ENCODE measurements at places on chromosomes 2 and 18.

- peak; percentile 85 for DNase-seq
Observed at GRCh38 chr18:46917108-46917802, at the start of the genes KATNAL2 and PIAS2. KATNAL2 (plus strand) TSS chr18:46917602; CDS start chr18:46946873, 29,271 bp downstream. PIAS2 (minus strand) TSS chr18:46917507; CDS start chr18:46917345, 162 bp downstream.

DNA sequence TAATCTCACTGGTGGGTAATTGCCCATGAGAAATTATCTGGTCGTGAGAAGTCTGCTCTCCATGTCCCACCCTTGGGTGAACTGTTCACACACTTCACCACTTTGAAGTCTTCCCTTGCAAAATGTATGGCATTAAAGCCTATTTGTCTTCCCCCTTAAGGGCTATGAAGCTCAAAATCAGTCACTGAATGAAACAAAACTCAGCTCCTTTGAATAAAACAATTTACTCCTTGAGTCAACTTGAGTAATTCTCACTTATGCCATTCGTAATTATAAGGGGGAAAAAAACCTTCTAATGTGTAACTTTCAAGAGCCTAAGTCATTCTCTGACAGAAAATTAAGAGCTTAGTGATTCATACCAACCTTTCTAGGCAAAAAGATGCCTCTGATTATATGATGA, 48.8 kb upstream of the REL start:
- no peak for DNase-seq

DNA sequence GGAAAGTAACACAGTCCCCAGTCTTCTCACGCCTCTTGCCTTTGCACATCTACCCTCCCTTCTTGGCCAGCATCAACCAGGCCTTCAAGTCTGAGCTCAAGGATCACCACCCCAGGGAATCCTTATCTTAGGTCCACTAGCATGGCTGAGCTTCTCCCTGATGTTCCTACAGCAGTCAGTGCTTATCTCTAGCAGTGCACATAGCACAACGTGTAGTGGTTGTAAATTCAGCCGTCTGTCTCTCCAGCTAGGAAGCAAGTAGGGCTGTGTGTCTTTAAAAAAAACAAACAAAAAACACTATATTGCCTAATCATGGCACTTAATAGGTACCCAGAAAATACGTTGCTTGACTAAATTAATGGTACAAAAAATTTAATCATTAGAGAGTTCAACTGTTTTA, 29.2 kb downstream of the KCNG3 start:
- no peak for DNase-seq

GRCh38 chr2:47558116-47558767, 155.3 kb downstream of the MSH2 start:
- no peak for DNase-seq

DNA sequence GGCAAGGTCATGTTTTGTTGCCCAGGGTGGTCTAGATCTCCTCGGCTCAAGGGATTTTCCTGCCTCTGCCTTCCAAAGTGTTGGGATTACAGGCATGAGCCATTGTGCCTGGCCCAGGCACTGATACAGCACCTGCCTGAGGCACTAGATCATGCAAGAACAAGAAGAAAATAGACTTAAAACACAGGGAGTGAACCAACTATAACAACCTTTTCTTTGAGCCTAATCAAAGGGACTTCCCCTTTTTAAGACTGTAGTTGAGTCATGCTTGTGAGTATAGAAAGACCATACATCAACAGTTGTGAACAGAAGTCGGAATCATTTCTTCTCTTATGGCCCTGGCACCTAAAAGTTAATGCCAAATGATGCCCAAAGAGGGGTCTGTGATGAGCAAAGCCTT, 47.9 kb upstream of the MAPRE2 start:
- DNase-seq, result no peak

- DNase-seq, result no peak
Observed at GRCh38 chr2:158969162-158969714, 798 bp downstream of the TANC1 start.

GRCh38 chr2:119941981-119942513, 70.8 kb upstream of the EPB41L5 start:
- no peak for DNase-seq

- DNase-seq, result no peak
Observed at GRCh38 chr2:102061962-102062795, 70.4 kb downstream of the IL1R2 start.

DNA sequence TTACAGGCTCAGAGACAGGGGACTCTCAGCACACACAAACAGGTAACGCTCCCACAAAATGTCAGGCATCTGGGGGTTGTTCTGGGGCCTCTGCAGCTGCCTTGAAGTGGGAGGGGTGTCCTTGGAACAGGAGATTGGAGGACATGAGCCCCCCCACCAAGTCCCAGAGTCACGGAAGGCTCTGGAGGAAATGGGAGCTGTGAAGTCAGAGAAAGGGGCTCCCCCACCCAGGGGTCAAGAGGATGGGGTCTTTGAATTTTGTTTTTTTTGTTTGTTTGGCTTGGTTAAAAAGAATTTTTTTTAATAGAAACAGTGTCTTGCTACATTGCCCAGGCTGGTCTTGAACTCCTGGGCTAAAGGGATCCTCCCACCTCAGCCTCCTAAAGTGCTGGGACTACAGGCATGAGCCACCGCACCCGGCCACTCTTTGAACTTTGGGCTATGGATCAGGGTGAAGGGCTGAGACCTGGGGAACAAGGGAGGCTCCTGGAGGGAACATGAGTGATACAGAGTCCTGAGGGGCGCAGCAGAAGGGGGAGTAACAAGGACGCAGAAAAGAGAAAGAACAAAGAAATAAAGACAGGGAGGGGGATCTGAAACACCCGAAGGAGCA, 46.8 kb downstream of the TNS1 start:
- no peak for DNase-seq

- DNase-seq, result no peak
Observed at GRCh38 chr18:2139691-2140090, 431.6 kb downstream of the METTL4 start.

DNA sequence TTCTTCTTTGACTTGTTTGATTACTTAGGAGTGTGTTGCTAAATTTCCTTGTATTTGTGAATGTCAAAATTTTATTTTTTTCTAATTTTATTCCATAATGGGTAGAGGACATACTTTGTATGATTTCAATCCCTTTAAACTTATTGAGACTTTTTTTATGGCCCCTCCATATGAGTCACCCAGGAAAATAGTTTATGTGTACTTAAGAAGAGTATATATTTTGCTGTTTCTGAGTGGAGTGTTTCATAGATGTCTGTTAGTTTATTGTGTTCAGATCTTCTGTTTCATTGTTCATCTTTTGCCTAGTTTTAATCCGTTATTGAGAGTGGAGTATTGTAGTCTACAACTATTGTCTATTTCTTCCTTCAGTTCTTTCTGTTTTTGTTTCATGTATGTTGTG, 81.9 kb downstream of the EPB41L5 start:
- DNase-seq, result no peak

GRCh38 chr2:240291337-240292034, 144.0 kb upstream of the GPC1 start:
- DNase-seq, result no peak

GRCh38 chr2:209875270-209875669, 103.6 kb downstream of the UNC80 start:
- DNase-seq, result no peak

DNA sequence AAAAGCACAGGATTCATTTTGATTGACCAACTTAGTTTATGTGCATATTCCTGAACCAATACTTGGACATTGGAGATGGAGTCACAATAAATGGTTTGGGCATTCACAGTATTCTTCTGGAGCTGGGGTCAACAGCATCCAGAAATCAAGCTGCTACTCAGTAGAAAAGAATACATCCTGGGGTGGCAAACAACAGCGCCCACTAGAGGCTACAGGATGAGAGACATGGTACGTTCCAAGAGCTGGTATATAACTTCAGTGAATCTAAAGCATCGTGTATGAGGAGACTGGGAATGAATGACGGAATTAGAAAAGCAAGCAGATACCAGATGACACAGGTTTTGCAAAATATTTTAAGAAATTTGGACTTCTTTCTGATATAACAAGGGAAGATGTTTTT, 142.9 kb upstream of the FIGN start:
- DNase-seq, result no peak

- DNase-seq, result no peak
Observed at GRCh38 chr2:207121784-207122183, 44.0 kb downstream of the KLF7 start.

- no peak for DNase-seq
Observed at GRCh38 chr2:227186751-227187150, 22.3 kb downstream of the COL4A3 start.

GRCh38 chr2:16591370-16591933, 74.2 kb downstream of the CYRIA start:
- no peak for DNase-seq

DNA sequence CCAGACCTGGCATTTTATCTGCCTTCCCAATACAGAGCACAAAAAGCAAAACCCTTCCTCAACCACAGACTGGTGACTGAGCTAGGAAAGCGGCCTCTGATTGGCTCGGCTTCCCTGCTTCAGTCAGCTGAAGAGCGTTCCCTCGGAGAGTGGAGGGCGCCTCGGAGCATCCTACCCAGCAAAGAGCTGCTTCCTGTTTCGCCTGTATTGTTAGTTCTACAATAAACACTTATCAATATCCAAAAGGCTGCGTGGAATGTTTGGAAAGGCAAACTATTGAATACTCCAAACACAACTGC, 125.0 kb downstream of the CACNB4 start:
- DNase-seq, result no peak

DNA sequence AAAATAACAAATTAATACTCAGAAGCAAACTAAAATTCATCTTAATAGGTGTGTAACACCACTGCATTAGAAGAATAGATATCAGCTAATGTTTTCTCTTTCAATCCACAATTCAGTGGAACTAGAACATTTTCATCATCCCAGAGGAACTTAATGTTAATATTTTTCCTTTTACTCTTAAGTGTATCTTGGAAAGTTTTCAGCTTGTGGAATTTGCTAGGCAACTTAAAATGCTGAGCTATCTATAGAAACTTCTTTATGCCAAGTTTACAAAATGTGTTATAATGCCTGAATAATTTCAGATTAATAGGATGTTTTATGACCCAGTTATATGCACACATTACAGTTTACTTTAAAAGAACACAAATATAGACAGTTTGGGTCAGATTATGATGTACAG, 86.6 kb upstream of the FAM237A start:
- DNase-seq, result no peak

- no peak for DNase-seq
Observed at GRCh38 chr2:126658905-126659561, 3.1 kb downstream of the GYPC start.

- no peak for DNase-seq
Observed at GRCh38 chr2:236552212-236552542, 17.4 kb upstream of the ACKR3 start.

DNA sequence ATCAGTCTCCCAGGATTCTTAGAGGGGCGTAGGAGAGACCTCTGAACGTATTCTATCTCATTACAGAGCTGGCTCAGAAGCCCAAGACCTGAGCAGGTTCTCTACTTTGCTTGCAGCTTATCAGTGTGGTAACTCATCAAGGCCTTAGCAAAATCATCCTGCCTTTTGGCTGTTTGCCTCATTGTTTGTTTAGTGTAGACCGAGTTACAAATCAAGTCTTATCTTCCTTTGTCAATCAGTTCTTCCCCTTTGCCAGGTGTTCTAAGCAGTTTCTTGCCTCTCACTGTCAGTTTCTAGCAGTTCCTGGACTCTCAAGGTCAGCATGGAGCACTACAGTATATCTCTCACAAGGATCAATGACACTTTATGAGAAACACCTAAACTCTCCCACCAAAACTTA, 30.9 kb upstream of the NAB1 start:
- no peak for DNase-seq

DNA sequence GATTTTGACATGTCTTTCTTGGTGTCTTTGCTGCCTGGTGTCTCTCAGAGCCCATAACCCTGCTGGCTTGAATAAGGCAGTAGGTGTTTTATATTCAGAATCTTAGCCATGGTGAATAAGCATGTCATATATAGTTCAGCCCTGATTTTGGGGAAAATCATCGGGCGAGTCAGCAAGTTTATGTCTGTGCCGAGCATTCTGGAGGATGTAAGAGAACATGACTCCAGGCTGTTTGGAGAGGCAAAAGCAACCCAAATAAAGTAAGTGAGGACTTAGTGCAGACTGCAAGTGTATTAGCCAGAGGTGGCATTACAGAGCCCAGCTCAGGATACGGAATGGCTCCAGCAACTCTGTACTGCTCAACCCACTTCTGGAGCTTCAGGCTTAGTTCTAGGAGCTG, 50.3 kb downstream of the TCF7L1 start:
- no peak for DNase-seq

DNA sequence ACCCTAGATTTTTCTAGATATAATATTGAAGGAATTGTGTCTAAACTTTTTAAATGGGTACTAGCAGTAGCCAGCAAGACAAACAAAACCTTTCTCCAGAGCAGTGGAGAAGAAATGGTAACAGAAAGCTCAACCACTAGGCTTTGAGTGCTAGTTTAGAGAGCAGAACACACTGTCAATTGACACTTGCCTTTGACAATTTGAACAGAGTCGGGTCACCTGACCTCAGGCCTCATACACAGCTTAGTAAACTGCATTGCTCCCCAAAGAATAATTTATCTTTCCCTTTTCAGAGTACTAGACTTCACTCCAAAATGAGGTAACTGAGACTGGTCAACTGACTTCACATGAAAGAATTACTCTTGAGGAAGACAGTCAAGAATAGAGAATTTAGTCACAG, 48.6 kb downstream of the FIGN start:
- DNase-seq, result no peak

DNA sequence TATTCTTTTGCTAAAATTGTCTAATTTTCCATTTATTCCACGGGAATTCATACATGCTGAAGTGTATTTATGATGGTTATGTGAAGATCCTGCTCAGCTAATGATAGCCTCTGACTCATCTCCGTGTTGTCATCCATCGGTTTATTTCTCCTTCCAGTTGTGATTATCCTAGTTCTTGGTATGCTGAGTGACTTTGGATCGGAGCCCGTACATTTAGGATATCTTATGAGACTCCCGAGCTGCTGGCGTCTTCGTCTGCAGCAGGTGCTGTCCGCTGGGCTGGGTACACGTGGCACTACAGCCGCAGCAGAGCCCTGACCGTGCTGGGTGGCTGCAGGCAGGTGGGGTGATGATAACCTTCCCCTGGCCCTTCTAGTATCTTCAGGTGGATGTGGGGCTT, 40.1 kb upstream of the GALR1 start:
- no peak for DNase-seq

- no peak for DNase-seq
Observed at GRCh38 chr2:184004289-184004947, 593.9 kb upstream of the ZNF804A start.

- no peak for DNase-seq
Observed at GRCh38 chr18:8709248-8710059, 4.1 kb downstream of the MTCL1 start.

DNA sequence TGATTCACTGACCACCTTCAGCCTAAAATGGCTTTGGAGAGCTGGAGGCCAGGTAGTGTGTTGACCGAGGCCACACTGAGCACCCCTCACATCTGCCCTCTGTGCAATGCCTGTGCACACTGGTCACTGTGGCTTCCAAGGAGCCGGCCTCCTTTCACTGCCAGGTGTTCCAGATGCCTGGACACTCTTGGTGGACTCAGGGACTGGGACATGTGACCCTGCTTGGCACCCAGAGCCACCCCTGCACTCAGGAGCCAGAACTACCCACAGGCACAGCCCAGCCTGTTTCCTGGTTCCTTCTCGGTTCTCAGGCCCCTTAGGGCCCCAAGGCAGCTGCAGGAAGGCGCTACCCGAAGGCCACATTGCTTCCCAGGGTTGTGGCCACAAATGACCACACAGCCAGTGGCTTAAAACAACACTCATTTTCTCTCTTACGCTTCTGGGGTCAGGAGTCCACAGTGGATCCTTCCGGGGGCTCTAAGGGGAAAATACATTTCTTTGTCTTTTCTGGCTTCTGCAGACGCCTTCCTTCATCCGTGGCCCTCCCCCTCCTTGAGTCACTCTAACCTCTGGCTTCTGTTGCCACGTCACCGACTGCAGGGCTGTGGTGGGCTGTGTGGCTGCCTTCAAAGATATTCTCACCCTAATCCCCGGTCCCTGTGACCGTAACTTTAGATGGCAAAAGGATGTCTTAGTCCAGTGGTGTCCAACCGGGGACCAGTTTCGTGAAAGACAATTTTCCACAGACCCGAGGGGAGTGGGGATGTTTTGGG, 78.6 kb downstream of the ASB1 start:
- DNase-seq, result no peak
